ENCODE measurements at places on chromosomes 7 and 10.

- no peak for DNase-seq
Measured at GRCh38 chr10:128522551-128523308, 396.5 kb upstream of the MKI67 start.

- DNase-seq = no peak
Measured at GRCh38 chr7:33868166-33868565, 37.2 kb upstream of the BMPER start.

GRCh38 chr10:70892631-70893030 lies 4.3 kb upstream of the PCBD1 start:
- DNase-seq = no peak

- DNase-seq = no peak
Measured at GRCh38 chr7:132276976-132277725, 299.1 kb downstream of the PLXNA4 start.

DNA sequence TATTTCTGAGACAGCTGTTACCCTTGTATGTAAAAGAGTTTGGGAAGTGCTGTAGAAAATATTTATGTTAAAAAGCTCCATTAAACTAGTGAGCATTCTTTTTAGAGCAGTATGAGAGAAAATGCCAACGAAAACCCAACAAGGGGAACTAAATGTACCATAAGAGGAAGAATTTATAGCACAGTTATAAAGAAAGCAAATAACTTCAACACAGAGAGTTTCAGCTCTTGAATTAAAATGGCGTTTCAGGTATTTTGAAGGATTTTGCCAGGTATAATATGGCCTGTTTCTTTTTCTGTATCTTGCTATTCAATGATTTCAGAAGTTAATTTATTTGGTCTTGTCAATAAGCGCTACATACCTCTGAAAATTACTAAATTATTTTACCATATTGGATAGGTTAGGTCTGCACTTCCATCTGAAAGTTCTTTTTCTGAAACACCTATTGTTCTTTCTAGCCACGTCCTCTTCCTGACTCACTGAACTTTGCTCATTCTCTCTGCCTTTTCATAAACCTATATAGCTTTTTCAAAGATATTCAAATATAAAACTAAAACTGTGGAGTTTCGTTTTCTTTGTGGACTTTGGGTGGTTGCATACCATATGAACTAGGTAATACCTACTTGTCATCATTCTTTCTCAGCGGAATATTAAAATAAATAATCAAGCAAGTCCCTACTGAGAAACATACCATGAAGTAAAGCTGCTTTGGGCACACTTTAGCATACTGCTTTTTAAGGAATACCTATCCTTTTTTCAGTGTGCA lies 136.1 kb downstream of the SEMA3A start:
- no peak for DNase-seq

DNA sequence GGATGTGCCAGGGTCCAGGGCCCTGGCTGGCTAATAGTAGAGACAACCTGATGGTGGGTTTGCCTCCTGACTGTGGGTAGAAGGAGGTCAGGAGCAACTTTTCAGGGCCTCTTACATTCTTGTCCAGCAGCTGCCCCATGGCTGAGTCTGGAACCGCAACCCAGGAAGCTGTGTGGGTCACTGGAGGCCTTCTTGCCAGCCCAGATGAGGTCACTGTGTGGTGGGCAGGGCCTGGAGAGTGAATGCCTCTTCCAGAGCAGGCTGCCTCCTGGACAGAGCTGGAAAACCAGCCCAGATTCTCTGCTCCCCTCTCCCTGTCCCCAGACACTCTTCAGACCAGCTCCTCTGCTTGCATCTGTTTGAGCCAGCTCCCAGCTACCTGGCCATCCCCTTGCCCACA lies 43.5 kb upstream of the LEP start:
- DNase-seq = no peak

DNA sequence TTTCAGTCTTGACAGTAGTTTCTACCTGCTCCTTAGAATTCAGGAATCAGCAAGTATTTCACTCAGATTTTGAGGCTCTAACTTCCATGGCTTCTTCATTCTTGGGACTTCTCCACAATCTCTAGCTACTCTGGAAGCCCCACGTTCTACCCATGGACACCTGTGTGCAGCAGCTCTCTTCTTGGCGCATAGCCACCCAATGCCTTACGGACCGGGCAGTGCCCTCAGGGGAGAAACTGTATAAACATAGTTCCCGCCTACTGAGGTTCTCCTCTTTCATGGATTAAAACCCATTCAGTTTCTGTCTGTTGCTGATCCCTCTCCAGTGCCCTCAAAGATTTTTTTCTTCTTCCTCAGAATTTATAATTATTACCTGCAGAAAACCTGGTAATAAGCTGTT lies 177.1 kb downstream of the SORCS1 start:
- no peak for DNase-seq

- no peak for DNase-seq
Measured at GRCh38 chr7:127473409-127473808, 80.9 kb upstream of the ZNF800 start.

DNA sequence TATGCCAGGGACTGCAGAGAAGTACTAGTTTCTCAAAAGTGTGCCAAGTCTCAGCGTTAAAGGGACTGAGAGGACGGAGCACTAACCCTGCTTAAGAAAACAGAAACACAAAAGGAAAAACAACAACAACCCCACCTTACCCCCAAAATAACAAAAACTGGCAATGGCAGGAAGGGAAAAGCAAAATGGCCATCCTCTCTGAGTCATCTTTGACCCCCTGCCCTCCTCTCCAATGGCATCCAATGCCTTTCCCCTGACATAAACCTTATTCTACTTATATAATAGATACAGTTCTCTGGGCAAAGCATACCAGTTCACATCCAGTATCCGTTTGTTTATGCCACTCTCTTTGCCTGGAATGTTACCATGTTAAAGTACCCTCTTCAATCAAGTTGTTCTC lies 1.6 kb downstream of the POLR1F start:
- no peak for DNase-seq

GRCh38 chr7:49099587-49100326 lies 175.4 kb downstream of the CDC14C start:
- DNase-seq = no peak

DNA sequence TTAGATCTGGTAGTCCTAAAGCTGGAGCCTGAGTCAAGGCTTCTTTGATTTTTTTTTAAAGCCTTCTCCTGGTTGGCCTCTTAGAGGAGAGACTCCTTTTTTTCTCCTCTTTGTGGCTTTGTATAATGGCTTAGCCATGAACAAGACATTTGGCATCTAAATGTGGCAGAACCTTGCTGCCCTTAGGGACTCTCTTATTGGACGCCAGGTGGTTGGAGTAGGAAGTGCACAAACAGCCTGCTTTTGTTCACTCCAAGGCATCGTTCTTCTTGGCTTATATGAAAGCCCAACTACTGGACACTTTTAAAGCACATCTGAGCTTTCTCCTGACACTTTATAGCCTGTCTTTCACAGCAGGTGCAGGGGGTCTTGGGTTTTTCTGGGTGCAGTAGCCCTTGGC lies 25.0 kb downstream of the ZPBP start:
- DNase-seq = no peak

- DNase-seq = no peak
Measured at GRCh38 chr10:112189465-112189864, 5.9 kb upstream of the GPAM start.

- no peak for DNase-seq
Measured at GRCh38 chr7:74182453-74183090, 8.4 kb downstream of the EIF4H start.

GRCh38 chr7:18370633-18371032 lies 124.9 kb upstream of the HDAC9 start:
- DNase-seq = no peak

GRCh38 chr7:142557971-142558582 lies 191.2 kb upstream of the PRSS1 start:
- no peak for DNase-seq

DNA sequence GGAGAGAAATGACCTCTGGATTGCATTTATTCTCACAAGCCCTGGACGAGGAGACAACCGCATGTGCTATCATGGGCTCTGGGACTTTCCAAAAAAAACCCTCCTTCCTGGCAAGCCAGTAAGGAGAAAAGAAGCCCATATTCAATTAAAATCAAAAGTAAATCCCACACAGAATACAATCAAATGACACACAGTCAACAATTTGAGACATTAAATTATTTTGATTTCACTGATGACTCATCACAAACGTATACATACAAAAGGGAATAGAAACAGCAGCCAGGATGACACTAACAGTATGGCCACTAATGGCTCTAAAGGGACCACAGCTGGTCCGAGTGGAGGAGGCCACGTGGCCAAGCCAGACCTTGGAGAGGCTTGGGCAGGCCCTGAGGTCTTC lies 24.9 kb downstream of the LRRC20 start:
- DNase-seq = no peak

All from omental fat pad (tissue), 4 donors.